Stimulated activated CD4-positive, alpha-beta T cell treated with anti-CD3 and anti-CD28 coated beads, Interleukin-1b, Interleukin-23, amount 100 ng/mL, for 1 hour (primary cell): ENCODE measurements at places on chromosomes 4 and X.

DNA sequence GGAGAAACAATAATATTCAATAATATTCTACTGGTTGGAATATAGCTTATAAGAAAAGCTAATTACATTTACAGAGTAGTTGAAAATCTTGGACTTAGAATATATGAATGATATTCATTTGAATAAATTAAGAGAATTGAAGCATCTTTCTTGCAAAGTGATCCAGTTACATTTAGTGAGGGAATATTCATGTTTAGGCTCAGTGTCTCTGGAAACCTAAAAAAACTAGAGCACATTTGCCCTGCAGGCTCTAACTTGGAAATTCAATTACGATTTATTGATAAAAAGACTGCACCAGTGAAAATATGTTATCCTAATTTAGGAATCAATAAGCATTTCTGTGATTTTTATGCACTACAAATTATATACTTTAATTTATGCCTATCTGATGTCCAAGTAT lies 58.3 kb upstream of the RAP1GDS1 start:
- DNase-seq, result no peak

DNA sequence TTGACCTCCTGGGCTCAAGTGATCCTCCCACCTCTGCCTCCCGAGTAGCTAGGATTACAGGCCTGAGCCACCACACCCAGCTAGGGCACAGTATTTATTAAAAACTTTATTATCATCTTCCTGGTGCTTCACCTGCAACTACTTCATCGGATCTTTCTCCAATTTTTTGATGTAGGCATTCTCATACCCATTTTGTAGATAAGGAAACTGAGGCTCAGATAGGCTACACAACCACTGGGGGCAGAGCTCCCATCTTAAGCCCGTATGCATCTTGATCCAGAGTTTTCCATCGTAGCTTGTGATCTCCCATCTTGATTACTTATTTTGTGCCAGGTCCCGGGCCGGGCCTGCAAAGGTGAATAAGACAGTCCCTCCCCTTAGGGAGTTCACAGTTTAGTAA lies 68.1 kb upstream of the BCOR start:
- no peak for DNase-seq

- DNase-seq, result no peak
These were observed 77.3 kb downstream of the FHDC1 start for GRCh38 chr4:153013202-153013977.

DNA sequence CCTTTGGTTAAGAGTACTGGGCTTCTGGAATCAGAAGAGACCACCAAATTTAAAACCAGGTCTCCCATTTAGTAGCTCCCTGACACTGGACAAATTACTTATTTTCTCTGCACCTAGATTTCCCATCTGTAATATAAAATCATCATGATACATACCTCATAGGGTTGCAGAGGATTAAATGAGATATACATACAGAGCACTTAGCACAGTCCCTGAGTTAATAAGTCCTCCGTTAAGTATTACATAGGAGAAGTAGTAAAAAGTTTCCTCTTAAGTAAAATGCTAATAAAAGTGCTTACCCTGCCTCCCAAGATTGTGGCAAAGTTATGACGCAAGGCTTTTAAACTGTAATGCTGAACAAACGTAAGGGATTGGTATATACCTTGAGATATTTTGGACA lies 539 bp upstream of the CHIC1 start:
- DNase-seq, result no peak

GRCh38 chrX:94830717-94831116 lies 1156.7 kb downstream of the FAM133A start:
- no peak for DNase-seq

DNA sequence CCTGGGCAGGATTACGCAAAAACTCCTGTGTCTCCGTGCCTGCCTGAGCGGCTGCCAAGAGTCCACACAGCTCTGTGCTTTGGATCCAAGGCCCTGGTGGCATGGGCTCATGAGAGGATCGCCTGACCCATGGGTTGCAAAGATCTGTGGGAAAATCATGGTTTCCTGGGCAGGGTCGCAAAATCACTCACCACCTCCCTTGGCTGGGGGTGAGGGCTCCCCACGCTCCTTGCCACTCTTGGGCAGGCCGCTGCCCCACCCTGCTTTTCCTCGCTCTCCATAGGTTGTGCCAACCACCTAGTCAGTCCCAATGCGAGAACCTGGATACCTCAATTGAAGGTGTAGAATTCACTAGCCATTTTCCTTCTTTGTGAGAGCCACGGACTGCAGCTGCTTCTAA lies 66.5 kb upstream of the MAGEB18 start:
- DNase-seq, result no peak

- DNase-seq, result no peak
These were observed 29.7 kb upstream of the SLC25A6 start for GRCh38 chrX:1421433-1422134.

DNA sequence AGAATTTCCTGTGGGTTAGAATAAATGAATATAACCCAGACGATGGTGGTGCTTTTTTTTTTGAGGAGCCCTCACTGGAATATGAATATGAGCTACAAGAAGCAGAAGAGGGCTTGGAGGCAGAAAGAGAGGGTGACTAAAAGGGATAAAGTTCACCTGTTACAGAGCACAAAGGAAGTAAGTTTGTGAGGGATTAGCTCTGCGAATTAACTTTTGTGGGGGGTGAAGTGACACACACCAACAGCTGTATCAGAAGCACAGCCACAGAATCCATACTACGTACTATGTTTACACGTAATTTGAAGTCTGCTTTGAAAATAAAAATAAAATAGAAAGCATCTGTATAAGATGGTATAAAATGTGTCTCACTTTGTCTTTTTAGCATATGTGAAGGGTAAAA lies 963.6 kb upstream of the DIAPH2 start:
- DNase-seq, result no peak

- DNase-seq, result no peak
These were observed 13.1 kb downstream of the ZNF81 start for GRCh38 chrX:47849778-47850177.

DNA sequence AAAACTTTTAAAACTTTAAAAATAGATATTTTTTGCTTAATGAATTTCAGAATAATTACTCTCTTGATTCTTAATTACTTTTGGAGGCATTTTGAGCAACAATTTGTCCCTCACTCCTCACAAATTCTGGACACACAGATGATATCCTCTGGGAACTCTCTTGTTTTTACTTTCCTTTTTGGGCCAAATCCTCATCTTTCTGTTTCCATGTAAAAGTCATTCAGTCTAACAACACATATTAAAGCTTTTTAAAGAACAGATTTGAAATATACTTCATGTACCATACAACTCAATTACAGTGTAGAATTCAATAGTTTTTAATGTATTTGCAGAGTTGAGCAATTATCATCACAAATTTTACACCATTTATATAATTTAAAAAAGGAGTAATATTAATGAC lies 983.1 kb downstream of the STIM2 start:
- no peak for DNase-seq

GRCh38 chr4:1244081-1244977 lies 4.6 kb downstream of the CTBP1 start:
- DNase-seq, result no peak

GRCh38 chr4:123396307-123397143 lies at the start of gene SPRY1:
SPRY1 (plus strand) TSS chr4:123396795; CDS start chr4:123401592, 4,797 bp downstream.
- DNase-seq, result no peak

GRCh38 chr4:37431417-37431743 lies 186.8 kb downstream of the NWD2 start:
- DNase-seq, result no peak

DNA sequence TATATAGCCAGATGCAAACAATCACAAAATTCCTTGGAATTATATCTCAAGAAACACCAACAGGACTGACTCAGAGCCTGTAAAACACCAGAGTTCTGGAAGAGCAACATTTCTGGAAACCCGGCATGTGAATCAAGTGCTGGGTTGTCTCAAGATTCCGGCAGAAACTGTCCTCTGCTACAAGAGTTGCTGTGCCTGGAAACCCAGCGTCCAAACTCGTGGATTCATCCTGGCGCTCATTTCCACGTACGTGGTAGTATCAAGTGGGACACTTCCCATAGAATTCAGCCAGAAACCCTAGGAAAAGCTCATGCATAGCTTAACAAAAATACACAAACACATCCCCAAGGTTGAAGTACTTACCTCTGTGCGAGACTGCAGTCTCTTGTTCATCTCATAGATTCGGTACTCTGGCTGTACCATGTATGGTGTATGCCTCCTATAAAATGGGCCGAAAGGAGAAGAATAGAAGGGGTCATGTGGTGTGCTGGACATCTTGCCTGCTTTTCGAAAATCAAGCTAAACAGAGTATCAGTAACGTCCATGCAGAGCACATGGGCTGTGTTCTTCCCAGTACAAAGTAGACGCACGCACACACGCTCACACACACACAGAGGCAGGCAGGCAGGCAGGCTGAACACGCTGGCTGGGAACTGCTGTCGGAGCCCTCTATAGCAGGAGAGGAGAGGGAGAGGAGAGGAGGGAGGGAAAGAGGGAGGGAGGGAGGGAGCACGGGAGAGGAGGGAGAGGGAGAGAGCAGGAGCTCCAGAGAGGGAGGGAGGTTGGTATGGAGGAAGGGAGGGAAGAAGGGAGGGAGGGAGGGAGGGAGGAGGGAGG lies at the start of gene LDB2:
LDB2 (minus strand) TSS at position 655 of the 837 bp plus-strand sequence.
- no peak for DNase-seq

- no peak for DNase-seq
These were observed 230.6 kb downstream of the PTTG2 start for GRCh38 chr4:38190717-38191178.

GRCh38 chrX:110153896-110154295 lies 151.0 kb downstream of the TMEM164 start:
- no peak for DNase-seq

- DNase-seq, result no peak
These were observed 88.9 kb downstream of the GC start for GRCh38 chr4:71694961-71695360.

DNA sequence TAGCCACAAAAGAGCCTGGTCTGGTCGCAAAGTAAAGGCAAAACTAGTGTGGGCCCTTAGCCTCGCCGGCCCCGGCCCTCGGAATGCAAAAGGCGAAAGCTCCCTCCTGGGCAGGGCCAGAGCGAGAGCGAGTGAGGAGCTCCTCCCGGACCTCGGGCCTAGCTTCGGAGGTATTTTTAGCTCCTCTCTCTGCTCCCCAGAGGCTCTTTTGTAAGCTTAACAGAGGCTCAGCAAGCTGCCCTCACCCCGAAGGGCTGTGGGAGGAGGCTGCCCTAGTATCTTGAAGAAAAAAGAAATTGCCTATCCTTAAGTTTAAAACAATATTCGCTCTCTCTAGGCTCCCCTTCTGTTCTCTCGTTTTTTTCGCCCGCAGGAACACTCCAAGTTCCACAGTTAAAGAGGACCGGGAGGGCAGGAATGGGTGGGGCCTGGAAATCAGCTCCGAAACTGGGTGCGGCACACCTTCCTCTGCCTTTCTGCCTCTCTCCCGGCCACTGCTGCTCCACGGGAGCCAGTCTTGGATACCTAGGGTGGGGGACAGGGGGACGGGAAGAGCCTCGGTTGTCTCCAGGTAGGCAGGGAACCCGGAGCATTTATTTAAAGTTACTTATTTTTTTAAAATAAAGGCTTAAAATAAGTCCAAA lies 12.1 kb downstream of the HAND2 start:
- DNase-seq, result no peak

DNA sequence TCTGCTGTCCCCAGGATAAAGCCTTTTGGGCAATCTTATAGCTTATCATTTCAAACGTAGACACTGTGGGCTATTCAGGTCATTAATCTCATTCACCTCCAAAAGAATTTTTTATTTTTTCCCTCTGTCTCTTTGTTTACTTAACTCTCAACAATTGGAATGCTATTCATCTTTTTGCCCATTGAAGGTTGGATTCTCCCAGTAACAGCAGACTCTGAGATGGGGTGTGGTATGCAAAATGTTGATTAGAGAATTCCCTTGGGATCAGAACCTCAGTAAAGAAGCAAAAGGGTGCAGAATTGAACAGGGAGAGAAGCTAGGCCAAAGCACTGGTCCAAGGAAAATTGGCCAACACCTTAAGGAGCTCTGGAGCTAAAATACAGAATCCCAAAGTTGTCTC lies 60.4 kb downstream of the CAMK2D start:
- DNase-seq, result no peak

DNA sequence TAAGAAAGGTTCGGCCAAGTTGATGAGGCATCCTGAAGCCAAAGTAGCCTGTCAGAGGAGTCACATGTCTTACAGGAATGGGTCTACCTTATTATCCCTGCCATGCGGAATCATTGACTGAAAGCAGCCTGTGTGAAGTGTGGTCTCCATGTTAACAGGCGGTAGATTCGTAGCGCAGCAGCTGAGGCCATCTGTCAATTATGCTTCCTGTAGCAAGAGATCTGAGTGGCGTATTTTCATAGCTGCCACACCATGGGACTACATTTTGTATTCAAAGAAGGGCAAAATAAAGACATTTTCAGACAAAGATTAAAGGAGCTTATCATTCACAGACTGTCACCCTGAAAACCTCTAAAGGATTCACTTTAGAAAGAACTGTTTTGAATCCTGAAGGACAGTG lies 11.2 kb upstream of the MED14 start:
- no peak for DNase-seq

DNA sequence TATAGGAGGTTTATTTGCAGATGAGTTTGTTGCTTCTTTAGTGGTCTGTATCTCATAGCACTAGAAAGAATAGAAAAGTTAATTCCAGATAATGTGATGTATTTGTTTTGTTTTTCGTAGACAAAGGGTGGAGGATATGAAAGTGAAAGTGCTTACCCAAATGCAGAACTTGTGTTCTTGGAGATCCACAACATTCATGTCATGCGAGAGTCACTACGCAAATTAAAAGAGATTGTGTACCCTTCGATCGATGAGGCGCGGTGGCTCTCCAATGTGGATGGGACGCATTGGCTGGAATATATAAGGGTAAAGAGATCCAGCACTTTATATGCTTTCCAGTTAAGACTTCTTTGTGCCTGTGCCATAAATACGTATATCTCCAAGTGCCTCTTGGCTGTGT lies 43.3 kb downstream of the MTMR1 start:
- DNase-seq, result no peak

- no peak for DNase-seq
These were observed 163.5 kb upstream of the UGT8 start for GRCh38 chr4:114435116-114435515.

DNA sequence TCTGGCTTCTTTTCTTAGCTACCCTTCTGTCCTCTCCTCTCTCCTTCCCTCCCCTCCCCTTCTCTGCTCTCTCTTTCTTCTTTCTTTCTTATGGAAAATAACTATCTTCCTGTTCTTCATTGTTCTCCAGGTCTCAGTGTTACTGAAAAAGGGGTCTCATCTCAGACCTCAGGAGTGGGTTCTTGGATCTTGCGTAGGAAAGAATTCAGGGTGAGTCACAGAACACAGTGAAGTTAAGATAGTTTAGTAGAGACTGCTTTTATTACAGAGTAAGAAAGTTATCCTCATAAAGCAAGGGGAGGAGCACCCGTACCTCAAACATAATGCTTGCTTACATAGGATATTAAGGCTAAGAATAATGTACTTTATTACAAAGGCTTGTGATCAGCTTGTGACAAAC lies 31.8 kb upstream of the CWH43 start:
- DNase-seq, result no peak

DNA sequence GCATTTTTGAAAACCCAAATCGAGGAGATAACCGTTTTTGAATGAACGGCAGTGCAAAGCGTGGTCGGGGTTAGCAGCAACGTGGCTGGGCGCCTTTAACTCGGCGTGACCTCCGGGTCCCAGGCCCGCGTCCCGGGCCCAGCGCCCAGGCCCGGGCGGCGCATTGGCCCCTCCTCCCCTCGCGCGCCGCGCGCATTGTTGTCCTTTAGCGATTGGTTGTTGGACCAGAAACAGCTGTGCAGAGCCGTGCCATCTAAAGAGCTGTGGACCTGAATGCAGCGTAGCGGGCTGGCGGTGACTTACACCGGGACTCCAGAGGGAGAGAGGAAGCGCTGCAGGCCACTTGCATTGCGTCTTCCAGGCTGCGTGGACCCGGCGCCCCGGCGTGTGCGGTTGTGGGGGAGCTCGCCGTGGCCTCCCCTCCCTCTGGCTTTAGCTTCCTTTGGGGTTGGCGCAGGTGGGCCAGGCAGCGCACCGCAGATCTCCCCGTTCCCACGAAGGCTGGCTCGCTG lies at the start of gene STOX2:
STOX2 (plus strand) TSS at position 227 of the 512 bp plus-strand sequence. CDS start 1,484 bp downstream, outside the sequence.
- DNase-seq, result no peak
